ENCODE measurements at places on chromosomes 7 and 10. TPM values are rescaled to one million over a fixed set of nuclear protein-coding genes. Genes with fewer than 3 reads are reported as not detected.

The UPK3B gene
- 2.5 TPM for total RNA-seq

The LIPA gene
- total RNA-seq = 61.0 TPM

DNA sequence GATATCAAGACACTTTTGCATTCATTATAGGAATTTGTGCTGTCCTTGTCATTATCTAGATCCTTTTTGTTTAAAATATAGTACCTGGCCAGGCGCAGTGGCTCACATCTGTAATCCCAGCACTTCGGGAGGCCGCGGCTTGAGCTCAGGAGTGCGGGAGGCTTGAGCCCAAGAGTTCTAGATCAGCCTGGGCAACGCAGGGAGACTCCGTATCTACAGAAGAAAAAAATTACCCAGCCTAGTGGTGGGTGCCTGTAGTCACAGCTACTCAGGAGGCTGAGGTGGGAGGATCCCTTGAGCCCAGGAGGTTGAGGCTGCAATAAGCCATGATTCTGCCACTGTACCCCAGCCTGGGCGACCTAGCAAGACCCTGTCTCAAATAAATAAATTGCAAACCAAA lies 621 bp upstream of the MORN4 start:
- DNase-seq = no peak

DNA sequence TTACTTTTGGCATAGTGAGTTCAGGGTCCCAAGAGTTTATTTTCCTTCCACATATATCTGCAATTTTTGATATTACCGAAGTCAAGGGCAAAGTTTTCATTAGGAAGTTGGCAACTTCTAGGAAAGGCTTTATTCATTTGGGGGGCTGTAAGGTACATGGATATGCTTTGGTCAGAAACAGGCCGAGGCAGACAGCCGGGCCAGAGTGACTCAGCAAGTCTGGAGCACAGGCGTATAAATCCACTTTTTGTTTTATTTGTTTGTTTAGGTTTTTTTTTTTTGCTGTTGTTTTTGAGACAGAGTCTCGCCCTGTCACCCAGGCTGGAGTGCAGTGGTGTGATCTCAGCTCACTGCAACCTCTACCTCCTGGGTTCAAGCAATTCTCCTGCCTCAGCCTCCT lies 3.7 kb downstream of the ZNF680 start:
- DNase-seq = peak; percentile 9

DNA sequence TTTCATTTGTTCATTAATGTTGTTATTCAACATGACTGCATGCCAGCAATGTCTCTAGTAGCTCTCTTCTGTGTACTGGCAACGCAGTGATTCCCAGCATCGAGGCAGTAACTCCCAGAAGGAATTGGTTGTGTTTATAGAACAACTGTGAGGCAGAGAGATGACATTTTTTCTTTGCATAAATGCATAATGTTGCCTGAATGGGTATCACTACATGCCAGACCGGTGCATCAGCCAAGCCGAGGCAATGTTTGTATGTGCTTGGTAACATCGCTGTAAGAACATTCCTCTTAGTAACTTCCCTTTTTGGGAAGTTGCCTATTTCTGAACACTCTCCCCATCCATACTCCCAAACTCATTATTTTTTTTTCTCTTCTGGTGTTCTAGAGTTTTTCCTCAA lies 182.9 kb downstream of the HTR7 start:
- no peak for DNase-seq

DNA sequence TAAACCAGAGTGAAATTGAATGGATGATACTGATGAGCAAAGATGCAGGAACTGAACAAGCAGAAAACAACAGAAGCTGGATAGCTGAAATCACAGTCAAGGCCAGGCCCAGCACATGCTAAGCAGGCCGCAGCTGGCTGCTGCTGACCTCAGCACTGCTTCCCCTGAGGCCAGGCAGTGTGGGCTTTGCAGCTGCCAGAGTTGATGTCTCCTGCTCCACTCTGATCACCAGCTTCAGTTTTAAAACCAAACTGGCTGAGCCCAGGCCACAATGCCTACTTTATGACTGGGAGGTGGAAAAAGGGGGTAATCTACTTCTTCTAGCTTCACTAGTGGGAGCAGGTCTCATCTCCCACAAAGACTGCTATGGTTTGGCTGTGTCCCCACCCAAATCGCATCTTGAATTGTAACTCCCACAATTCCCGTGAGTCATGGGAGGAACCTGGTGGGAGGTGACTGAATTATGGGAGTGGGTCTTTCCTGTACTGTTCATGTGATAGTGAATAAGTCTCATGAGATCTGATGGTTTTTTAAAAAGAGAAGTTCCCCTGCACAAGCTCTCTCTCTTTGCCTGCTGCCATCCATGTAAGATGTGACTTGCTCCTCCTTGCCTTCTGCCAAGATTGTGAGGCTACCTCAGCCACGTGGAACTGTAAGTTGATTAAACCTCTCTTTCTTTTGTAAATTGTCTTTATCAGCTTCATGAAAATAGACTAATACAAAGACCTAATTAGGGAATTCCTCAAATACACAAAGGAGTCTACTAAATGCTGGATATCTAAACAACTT lies 136.4 kb upstream of the ITGB1 start:
- no peak for DNase-seq

- no peak for DNase-seq
These were observed 753.8 kb downstream of the GRID1 start for GRCh38 chr10:85612833-85613232.

DNA sequence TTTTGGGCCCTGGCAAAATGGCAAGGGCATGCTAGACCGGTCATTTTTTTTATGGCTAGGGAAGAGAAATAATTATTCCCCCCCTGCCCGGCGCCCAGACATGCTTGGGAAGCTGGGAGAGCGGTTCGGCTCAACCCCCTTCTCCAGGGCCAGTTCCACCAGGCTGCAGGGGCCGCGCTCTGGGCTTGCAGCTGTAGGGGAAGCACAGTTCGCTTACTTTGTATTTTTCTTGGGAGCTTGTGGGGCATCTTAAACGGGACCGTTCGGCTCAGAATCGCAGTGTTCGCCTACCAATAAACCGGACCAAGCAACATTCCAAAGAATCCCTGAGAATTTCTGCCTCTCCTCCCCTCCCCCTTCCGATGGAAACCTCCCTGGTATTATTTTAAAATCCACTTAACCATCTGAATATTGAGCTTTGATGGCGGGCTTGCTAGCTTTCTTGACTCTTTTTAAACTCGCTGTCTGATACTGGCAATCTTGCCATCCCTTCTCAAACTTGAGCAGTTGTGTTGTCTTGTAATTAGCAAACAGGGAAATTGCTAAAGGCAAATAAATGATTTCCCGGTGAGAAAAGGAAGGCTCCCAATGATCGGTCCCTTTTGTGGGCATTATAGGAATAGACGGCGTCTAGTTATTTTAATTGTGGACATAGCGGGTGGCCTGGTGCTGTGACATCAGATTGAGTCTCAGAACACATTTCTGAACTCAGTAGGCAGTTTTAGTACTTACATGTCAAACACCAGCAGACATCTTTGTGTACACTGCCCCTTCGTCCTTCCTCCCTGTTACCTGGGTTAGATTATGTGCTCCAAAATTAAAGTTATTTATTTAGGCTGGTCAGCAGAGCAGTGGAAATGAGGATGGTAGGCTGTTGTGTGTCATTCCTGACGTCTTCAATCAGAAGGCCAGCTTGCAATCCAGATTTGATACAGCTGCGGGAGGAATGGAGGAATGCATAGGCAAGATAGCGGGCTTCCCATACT lies 3.4 kb downstream of the TCF7L2 start:
- peak; percentile 73 for DNase-seq

- no peak for DNase-seq
These were observed 9.8 kb downstream of the ZNF775 start for GRCh38 chr7:150388709-150389531.

GRCh38 chr7:151261529-151261928 lies 13.0 kb upstream of the SMARCD3 start:
- DNase-seq = no peak

DNA sequence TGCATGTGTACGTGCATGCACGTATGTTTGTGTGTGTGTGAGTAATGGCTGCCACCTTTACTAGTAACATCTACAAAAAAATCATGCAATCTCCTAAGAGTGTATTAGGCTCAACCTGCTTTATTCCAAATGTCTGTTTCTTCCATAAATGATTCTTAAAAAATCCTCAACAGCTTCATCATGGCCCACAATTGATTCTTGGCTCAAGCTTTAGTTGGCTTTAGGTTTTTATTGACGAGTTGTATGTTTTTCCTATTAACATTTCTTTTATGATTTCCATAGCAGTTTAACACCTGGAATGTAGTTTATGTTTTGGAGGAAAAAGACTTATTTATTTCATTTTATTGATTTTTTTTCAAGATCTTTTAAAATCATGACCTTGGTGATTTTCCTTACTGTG lies 121.9 kb upstream of the RAB18 start:
- DNase-seq = no peak

- no peak for DNase-seq
These were observed 5.3 kb downstream of the MCMBP start for GRCh38 chr10:119867317-119867716.

DNA sequence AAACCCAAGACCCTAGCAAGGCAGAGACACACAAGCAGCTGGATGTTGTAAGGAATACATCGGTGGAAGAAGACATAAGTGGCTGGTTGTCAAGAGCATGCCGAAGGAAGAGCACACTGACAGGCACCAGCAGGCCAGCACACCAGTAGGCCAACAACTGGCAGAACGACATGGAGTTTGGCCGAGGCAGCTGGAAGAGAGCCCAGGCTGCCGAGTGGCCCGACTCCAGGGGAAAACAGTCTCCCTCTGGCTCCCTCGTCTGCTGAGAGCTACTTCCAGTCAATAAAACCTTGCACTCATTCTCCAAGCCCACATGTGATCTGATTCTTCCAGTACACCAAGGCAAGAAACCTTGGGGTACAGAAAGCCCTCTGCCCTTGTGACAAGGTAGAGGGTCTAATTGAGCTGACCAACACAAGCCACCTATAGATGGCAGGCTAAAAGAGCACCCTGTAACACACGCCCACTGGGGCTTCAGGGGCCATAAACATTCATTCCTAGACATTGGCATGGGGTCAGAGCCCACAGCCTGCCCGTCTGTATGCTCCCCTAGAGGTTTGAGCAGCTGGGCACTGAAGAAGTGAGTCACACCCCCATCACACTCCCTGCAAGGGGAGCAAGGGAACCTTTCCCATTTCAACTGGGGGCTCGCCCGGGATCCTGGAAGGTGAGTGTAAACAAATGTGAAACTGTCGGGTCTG lies 14.7 kb upstream of the TNS3 start:
- DNase-seq = peak; percentile 65

GRCh38 chr10:36888925-36889573 lies 236.3 kb upstream of the ANKRD30A start:
- DNase-seq = peak; percentile 24

All from Caki2 (cell line).